ENCODE measurements at places on chromosomes 3 and 15. TPM values are rescaled to one million over a fixed set of nuclear protein-coding genes. Genes with fewer than 3 reads are reported as not detected.
A peak's percentile ranks its signal among the peaks of the same experiment; 100 is the strongest.

DNA sequence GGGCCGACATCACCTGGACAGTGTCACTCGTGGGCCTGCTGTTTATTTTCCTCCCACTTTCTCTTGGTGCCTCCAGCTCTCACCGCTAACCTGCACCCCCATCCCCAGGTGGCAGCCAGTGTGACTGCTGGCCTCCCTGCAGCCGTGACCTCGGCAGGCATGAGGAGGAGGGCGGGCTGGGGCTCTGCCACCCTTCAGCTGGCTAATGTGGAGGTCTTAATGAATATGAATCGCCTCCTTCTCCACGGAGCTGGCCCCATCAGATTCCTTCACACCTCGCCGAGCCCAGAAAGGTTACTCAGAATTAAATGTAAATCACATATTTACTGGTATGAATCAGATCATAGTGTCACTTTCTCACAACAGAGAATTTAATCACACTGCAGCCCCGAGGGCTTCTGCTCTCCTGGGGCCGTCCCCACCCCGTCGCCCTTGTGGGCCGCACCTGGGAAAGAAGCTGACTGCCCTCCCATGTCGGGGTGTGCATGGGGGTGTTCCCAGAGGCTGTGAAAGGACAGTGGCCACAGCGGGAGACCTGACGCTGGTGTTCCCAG, 171.1 kb upstream of the TLE3 start:
- DNase-seq = no peak

DNA sequence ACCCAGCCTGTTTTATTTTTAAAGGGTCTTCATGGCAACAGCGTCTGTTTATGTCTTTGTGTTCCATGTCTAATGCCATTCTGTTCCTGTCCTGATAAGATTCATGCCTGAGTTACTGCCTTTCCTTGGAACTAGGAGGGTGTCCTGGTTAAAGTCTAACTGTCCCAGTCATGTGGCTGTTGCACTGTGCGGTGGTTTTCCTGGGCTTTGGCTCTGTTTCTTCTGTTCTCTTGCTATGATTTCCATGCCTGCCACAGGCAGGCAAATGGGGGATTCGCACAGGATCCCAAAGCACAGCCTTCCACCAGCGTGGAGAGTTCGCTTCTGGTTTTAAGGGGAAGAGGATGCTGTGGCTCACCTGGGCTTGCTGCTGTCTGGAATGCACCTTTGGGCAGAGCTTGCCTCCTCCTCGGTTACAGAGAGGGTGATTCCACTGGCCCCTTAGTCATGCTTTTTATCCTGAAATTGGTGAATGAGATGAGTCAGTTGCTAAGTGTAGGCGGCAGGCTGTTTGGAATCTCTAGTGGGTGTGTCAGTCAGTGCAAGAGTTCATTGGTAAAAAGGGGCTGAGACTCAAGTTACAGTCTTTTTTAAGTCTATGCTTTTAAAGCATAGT, 86.8 kb downstream of the CCK start:
- peak; percentile 87 for DNase-seq

DNA sequence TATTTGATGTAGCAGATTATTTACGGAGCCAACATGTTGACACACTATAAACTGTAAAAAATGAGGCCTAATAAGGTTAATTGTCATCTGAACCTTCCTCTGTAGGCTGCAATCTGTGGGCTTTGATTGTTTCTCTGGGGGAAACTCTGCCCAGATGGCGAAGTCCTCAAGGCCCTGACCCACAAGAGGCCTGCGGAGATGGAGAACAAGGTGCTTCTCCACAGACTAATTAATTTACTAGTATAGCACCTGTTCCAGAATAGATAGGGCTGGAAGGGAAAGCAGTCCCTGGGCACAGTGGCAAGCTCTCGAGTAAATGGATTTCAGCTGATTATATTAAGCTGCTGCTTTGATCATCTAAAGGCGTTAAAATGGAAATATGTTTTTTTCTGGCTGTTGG, 338.8 kb upstream of the DNAJC19 start:
- no peak for DNase-seq

The DENND4A gene
- total RNA-seq = 20.2 TPM

- no peak for DNase-seq
Measured at GRCh38 chr3:160224256-160224655, 966 bp upstream of the C3orf80 start.

The BNIP2 gene
- 60.3 TPM for total RNA-seq

- peak; percentile 84 for DNase-seq
Measured at GRCh38 chr15:64070965-64071851, 22.4 kb downstream of the CIAO2A start.

The MUC13 gene
- total RNA-seq = not detected

- DNase-seq = no peak
Measured at GRCh38 chr15:68371851-68372250, 60.1 kb downstream of the ITGA11 start.

DNA sequence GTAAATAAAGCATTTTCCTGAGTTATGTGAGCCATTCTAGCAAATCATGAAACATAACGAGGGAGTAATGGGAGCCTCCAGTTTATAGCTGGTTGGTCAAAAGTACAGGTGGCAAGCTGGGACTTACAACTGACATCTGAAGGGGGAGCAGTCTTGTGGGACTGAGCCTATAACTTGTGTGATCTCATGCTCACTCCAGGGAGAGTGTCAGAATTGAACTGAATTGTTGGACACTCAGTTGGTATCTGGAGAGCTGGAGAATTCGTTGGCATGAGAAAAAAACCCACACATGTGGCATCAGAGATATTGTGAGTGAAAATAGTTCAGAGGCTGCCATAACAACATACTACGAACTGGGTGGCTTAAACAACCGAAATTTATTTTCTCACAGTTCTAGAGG, 22.8 kb upstream of the DENND6A start:
- DNase-seq = no peak

The ANKRD63 gene
- total RNA-seq = not detected

GRCh38 chr3:125052624-125053303, 3.0 kb downstream of the HEG1 start:
- peak; percentile 87 for DNase-seq

The OPA1 gene
- 61.3 TPM for total RNA-seq

DNA sequence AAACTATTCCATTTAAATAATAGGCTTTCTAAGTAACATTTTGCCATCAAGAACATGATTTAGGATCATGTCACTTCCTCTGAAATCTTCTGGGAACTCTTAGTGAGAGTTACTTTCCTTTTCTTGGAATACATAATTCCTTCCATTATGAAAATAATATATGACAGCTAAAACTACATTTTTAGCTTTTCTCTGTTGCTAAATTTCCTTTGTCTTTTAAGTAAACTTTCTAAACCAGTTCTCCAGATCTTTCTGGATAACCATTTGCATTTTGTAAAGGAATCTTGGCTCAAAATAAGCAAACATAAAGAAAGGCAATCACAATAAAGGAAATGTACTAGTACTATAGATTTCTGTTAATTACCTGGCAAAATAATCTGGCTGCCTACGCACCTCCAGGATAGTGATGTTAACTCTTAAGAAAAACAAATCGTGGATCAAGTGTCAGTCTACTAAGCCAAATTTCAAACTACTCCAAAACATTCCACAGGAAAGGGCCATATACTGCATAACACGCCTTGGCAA, 165.7 kb downstream of the ZNF385D start:
- no peak for DNase-seq

The SYNPR gene
- not detected for total RNA-seq

The GOLGA8G gene
- not detected for total RNA-seq

- no peak for DNase-seq
Measured at GRCh38 chr3:108287146-108287545, 9.2 kb upstream of the HHLA2 start.

GRCh38 chr3:155676252-155676981, 68.5 kb downstream of the PLCH1 start:
- DNase-seq = peak; percentile 63

- no peak for DNase-seq
Measured at GRCh38 chr3:128804811-128805155, 74.6 kb upstream of the ACAD9 start.

DNA sequence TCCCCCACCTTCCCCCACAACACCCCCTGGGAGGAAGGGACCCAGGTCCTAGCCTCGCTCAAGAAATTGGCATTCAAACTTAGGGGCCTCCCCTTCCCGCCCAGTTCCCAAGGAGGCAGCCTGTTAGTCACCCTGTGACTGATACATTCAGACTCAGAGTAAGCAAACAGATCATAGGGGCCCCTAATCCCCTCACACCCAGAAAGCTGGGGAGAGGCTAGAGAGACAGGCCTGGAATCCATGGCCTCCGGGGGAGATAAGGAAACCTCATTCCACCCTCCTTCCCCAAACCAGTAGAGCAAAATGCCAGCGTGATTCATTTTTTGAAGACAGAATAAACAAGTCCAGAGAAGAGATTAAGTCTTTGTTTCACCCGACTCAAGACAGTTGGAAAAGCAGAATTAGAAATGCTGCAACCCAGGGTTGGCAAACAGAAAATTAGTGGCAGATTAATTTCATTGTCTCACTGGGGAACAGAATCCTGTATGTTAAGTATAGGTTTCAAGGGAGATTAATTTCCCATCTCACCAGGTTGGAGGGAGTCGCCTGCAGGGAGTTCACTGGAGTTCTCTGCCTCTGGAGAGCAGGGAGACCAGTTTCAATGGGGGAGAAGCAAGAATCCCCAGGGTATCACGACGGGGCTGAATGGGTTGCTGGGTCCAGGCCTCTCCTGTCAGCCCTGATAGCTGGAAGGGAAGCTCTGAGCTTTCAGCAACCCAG, 268.3 kb downstream of the UACA start:
- DNase-seq = peak; percentile 97

- no peak for DNase-seq
Measured at GRCh38 chr3:36840453-36840921, 76.1 kb upstream of the DCLK3 start.

GRCh38 chr3:194401868-194402329, 2.8 kb upstream of the GP5 start:
- no peak for DNase-seq

The CLCN2 gene
- total RNA-seq = 3.9 TPM

- DNase-seq = no peak
Measured at GRCh38 chr15:72304596-72304995, 15.4 kb downstream of the CELF6 start.

GRCh38 chr3:153051427-153052095, 110.5 kb upstream of the RAP2B start:
- peak; percentile 79 for DNase-seq

DNA sequence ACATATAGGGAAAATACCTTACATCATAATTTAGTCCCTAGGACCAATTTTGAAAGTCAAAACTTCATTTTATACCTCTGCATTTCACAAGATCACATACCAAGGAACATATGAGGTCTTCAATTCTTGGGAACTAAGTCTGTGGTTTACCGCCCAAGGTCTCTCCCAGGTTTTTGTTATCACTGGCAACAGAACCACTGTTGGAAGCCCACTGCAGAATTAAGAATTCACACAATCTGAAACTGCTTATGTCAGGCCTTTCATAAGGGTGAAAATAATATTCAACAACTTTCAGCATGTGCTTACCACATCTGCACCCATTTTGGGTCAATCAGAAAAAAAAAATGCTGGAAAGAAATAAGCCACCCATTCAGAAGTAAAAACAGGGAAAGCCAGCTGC, 107.2 kb upstream of the MME start:
- DNase-seq = no peak

DNA sequence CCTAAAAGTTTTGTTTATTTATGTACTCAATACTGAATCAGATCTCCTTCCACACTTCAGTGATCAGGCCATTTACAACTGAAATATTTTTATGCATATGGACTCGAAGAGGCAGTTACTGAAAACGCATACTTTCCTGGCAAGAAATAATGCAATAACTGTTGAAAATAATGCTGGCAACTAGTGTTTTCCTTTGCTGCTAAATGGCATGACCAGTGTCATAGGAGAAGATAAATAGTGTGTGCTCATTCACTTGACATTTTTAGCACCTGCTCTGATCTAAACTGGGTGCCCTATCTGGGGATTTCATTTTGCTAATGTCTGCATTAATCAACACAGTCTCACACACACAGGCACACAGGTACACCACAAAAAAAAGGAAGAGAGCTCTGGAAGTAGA, 695.2 kb downstream of the TUSC7 start:
- DNase-seq = no peak

The TEX55 gene
- total RNA-seq = not detected

The TNFSF10 gene
- total RNA-seq = not detected

The EPHB3 gene
- total RNA-seq = 6.6 TPM

The GOLGA6B gene
- total RNA-seq = not detected

The ISLR gene
- total RNA-seq = 5.2 TPM

The SLC28A1 gene
- not detected for total RNA-seq

DNA sequence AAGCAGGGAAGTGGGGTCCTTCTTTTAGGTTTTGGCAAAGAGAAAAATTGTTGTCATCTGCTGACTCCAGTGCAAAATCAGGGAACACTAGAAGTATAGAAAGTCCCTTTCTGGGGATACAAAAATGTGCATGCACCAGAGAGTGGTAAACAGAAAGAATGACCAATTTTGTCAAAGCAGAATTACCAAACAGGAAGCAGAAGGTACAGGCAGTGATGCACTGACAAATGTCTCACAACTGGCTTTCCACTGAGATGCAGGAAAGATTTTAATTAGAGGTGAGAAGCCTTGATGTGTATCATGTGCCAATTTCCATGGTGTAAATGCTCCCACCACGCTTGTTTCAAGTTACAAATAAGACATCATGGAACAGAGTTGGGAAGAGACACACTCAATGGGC, 66.0 kb downstream of the TRIM69 start:
- no peak for DNase-seq

DNA sequence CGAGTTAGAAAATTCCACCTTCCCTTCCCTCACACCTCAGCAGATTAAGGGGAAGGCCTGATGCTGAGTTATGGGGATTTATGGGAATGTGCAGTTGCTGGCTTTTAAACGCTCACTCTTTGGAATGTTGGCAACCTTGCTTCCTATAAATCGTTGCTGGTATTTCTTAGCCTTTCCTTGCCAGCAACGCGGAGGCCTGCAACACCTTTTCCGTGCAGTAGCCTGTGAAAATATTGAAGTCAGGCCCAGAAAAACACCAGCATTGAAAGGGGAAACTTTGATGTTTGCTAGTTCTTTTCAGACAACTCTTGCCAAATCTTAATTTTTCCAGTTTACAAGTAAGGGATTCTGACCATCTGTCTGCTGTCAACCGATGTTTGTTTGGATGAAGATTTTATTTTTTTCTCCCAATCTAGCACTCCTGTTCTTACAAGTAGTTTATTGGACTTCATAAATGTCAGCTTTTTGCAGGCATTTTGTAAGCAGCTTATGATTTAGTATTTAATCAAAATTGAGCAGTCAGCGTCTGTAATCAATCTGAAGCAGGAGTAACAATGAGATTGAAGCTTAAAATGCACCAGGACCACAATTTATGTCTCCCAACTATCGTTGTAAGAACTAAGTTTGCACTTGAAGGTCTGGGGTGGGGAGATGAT, 251.0 kb downstream of the RPLP1 start:
- no peak for DNase-seq

DNA sequence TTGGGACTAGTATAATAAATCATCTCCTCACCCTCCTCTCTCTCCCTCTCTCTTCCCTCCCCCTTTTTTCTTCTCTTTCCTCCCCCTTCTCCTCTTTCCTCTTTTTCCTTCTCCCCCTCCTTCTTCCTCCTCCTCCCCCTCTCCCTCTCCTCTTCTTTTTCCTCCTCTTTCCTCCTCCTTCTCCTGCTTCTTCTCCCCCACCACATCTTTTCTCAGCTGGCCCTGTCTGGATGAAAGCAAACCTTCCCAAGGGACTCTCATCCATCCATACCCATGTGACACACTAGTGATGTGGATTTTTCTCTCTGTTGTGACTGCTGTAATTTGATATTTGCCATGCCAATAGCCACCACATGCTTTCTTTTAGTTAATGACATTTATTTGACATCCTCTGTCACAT, 127.2 kb downstream of the EBLN2 start:
- DNase-seq = no peak

The PRR23A gene
- total RNA-seq = not detected

GRCh38 chr3:4976109-4976508, 3.1 kb upstream of the BHLHE40 start:
- peak; percentile 34 for DNase-seq

- DNase-seq = no peak
Measured at GRCh38 chr3:40751666-40752065, 226.9 kb downstream of the ZNF621 start.
